ENCODE measurements at places on chromosomes 7 and 10.

- no peak for DNase-seq
Observed at GRCh38 chr10:99676426-99676825, 17.1 kb downstream of the ENTPD7 start.

DNA sequence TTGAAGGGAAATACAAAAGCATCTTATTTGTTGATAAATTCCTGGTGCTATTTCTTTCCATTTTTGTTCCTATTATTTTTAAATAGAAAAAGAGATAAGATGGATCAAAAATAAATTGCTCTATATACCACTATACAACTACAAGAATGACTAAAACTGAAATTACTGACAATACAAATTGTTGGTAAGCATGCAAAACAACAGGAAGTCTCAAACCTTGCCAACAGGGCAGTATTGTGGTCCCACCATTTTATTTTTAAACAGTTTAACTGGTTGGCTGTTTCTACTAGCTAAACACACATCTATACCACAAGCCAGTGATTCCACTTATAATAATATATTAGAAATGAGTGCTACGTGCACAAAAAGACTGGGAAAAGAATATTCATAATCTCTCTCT, 213.0 kb downstream of the JAZF1 start:
- DNase-seq = no peak

DNA sequence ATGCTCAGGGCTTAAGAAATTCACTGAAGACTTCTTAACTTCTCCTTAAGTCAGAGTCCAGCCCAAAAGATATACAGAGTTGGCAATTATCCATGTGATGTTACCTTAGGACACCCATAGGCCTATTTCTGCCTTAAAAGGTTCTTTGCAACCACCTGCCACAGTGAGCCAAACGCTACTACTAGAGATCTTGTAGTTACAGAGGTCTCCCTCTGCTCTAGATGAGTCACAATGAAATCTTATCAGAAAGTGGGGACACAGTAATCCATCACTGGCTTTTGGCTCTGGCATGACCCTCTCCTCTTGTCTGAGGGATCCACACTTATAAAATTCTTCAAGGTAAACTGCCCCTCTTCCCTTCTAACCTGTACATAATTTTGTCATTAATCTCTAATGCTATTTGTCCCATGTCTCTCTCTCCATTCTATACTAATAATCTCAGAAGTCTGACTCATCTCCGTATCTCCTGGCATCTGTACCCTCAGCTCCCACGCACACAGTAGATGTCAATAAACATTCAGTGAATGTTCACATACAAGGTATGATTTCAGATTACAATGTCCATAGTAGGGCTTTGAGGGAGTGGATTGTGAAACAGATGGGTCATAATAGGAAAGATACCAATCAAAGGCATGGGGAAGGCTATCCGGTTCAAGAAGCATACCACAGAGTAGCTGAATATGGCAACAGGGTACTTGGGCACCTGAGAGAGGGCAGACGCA, 112.1 kb downstream of the SGMS1 start:
- DNase-seq = no peak

DNA sequence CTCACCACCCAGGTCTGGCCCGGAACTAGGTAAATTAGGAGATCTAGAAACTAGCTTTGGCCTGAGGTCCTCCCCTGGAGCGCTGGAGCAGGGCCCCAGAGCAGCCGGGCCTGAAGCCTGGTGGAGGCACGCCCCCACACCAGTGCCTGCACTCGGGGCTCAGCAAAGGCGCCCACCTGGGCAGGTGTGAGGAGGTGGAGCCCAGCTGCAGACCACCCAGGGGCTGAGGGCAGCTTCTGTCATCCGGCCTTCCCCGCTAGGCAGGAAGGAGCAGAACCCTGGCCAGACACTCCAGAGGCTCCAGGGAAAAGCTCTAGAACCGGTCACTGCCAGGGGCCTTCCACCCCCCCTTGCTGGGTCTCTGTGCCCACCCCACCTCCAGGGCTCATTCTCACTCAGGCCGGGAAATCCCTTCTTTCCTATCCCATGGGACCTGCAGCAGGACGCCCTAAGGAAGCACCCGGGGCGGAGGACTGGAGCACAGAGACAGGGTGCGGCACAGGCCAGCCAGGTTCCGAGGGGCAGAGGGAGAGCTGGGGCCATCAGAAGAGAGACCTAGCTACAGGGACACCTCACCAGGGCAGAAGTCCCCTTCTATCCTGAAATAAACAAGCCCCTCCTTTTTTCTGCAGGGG, 161.2 kb downstream of the NRF1 start:
- DNase-seq = no peak

DNA sequence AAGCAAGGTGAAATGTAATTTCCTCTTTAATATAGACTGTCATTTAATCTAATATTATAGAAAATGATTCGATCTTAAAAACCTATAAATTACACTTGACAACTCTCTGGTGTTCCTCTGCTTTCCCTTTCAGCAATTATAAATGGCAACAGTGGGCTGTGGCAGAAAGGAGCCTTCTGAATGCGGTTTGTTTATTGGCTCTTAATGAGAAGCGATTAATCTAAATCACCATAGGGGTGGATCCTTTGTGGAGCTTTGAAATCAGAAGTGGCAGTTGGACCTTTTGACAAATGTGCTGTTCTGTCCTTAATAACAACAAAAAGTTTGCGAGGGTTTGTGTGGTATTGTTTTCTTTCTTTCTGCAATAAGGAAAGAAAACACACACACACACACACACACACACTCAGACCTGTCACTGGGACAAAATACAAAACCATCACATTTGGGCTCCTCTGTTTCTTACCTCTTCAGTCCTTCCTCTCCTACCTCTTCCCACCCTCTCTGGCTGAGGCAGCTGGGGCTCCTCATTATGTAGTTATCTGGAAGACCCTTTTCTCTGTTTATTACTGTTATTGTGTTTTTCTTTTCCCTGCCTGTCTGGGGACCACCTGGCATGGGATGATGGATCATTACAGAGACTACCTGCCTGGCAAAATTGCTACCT, 316.2 kb downstream of the SORCS3 start:
- no peak for DNase-seq

DNA sequence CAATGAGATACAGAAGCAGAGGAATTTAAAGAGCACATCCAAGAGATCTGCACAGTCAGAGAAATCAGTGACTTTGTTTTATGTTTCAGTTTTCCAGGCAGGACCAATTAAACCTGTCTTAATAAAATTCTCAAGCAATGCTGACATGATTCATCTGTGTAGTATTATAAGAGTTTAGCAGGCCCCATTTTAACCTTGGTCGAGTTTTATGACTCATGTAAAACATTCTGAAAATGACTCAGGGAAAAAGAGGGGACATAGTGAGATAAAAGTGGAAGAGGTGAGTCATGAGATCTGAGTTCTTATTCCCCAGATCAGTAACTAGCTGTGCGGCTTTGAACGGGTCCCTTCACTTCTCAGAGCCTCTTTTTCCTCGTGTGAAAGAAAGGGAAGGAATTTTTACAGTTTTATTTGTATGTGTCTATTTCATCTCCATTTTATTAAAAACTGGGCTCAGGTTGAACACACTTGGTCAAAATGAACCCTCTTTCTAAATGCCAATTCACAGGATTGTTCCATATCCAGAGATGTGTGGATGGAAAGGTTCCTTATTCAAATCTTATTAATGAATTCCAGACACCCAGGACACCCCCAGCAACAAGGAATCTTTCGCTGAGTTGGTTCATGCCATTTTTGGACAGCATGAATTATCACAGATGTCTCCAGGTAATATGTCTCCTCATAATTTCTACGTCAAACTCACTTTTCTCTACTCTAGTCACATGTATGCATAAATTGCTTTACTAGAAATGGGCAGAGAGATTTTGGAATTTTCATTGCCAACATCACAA, 143.2 kb downstream of the JAZF1 start:
- DNase-seq = no peak

All from neural progenitor cell (in vitro differentiated cells).